H7 (cell line): ENCODE measurements at places on chromosomes 6 and 20. TPM values are rescaled to one million over a fixed set of nuclear protein-coding genes. Genes with fewer than 3 reads are reported as not detected.

FOXQ1 gene
- 3.1 and 24.8 TPM in 2 replicates for total RNA-seq

RIMS1 gene
- total RNA-seq = 0.70 and 1.6 TPM in 2 replicates

CRYBG1 gene
- total RNA-seq = 0.66 and 1.3 TPM in 2 replicates

MLIP gene
- total RNA-seq = not detected in 2 replicates

PTCRA gene
- total RNA-seq = not detected in 2 replicates

DNA sequence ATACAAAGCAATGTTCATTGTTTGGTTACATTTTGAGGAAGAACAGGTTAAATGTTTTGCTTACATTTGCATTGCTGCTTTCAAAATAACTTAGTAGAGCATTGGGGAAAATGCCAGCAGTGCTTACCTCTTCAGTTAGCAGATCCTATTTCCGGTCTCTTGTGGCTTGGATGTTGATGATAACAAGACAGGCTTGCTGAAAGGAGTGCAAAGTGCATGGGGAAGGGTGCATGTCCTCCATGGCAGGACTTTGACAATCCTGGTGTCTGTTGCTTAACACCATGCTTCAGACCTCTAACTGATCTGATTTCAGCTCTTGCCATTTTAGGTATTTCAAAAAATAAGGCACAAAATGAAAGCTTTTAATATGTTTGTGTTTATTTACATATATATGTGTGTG is 21.1 kb downstream of the TPD52L1 start:
- DNase-seq = no peak

CLIC5 gene
- total RNA-seq = 0.45 TPM in 1 of 2 replicates, not detected in the other
